A549 treated with AZD2906 at 1 μM for 4 hours (cell line): ENCODE measurements at places on chromosomes 1 and 21. TPM values are rescaled to one million over a fixed set of nuclear protein-coding genes. Genes with fewer than 3 reads are reported as not detected.

SUSD4 gene
- 0.40 to 1.1 TPM (median 0.62 TPM) in 5 replicates for total RNA-seq

PTGS2 gene
- total RNA-seq: 3.4 to 5.3 TPM (median 5.1 TPM) in 5 replicates

HSF2BP gene
- total RNA-seq: 1.6 to 2.4 TPM (median 2.1 TPM) in 5 replicates

CAPN8 gene
- total RNA-seq: 1.00 to 1.9 TPM (median 1.3 TPM) in 5 replicates

RSPO1 gene
- 0.05 to 0.19 TPM (median 0.14 TPM) in 5 replicates for total RNA-seq

ANGPTL1 gene
- total RNA-seq: 0.02 TPM in 1 of 5 replicates, not detected in the others

SPRR1A gene
- total RNA-seq: not detected in 5 replicates

OR2G6 gene
- total RNA-seq: not detected in 5 replicates

TNFAIP8L2 gene
- not detected in 5 replicates for total RNA-seq

IGFN1 gene
- 0.31 to 0.71 TPM (median 0.56 TPM) in 5 replicates for total RNA-seq

DISP3 gene
- total RNA-seq: 0.43 to 0.84 TPM (median 0.58 TPM) in 5 replicates

KRTAP19-4 gene
- total RNA-seq: not detected in 5 replicates

SERTAD4 gene
- 0.37 to 0.65 TPM (median 0.51 TPM) in 5 replicates for total RNA-seq

BCL10 gene
- 12.9 to 15.7 TPM (median 13.5 TPM) in 5 replicates for total RNA-seq

CACNA1S gene
- 0.01 TPM in 2 of 5 replicates, not detected in the others for total RNA-seq

NUDT4B gene
- total RNA-seq: 1.2 to 3.2 TPM (median 2.0 TPM) in 5 replicates

AIRE gene
- 0.03 TPM in 1 of 5 replicates, not detected in the others for total RNA-seq

PRAMEF1 gene
- total RNA-seq: 0.07 to 0.14 TPM (median 0.07 TPM) in 3 of 5 replicates, not detected in the others

DYNLT5 gene
- total RNA-seq: not detected in 5 replicates

GPR25 gene
- not detected in 5 replicates for total RNA-seq

RNF186 gene
- not detected in 5 replicates for total RNA-seq

OPTC gene
- total RNA-seq: not detected in 5 replicates

MRPL39 gene
- total RNA-seq: 31.2 to 35.9 TPM (median 32.3 TPM) in 5 replicates

HTR1D gene
- total RNA-seq: 11.3 to 13.1 TPM (median 12.0 TPM) in 5 replicates

ZBTB8A gene
- total RNA-seq: 4.1 to 5.1 TPM (median 4.8 TPM) in 5 replicates

OVAAL gene
- 0.08 to 0.17 TPM (median 0.14 TPM) in 4 of 5 replicates, not detected in the other for total RNA-seq

COL24A1 gene
- 0.01 to 0.05 TPM (median 0.02 TPM) in 5 replicates for total RNA-seq

NR1I3 gene
- 0.07 TPM in 1 of 5 replicates, not detected in the others for total RNA-seq

NT5C1A gene
- total RNA-seq: 0.06 TPM in 1 of 5 replicates, not detected in the others

CD1B gene
- total RNA-seq: not detected in 5 replicates

ADAMTS5 gene
- total RNA-seq: not detected in 5 replicates
